Mesenchymal stem cell (in vitro differentiated cells and primary cell): ENCODE measurements at places on chromosomes 1 and 21.

DNA sequence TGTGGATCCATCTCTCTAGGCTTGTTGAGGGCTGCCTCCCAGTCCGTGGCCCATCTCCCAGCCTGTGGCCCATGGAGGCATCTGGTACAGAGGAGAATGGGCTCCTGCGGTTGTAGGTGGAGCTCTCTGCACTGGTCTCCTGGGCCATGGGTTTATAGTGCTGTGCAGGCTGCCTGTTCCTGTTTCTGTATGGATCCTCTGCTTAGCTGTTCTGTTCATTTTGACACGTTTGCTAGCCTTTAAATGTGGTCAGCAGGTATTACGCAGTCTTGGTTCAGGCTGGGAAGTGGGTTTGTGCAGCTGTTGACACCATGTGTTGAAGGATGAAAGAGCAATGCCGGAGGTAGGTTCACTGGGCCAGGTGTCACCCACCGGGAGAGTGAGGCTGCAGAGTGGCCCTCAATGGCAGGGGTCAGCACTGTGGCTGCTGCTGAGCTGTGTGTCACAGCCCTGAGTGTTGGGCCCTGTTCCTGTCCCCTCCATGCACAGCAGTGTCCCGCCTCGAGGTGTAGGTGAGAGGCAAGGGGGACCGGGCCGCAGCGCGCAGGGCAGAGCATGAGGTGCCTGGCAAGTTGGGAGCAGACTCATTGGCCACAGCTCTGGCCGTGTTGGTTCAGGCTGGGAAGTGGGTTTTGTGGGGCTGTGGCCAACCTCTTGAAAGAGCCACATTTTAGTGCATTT lies 39.0 kb downstream of the SNAP47 start:
- no peak for DNase-seq

DNA sequence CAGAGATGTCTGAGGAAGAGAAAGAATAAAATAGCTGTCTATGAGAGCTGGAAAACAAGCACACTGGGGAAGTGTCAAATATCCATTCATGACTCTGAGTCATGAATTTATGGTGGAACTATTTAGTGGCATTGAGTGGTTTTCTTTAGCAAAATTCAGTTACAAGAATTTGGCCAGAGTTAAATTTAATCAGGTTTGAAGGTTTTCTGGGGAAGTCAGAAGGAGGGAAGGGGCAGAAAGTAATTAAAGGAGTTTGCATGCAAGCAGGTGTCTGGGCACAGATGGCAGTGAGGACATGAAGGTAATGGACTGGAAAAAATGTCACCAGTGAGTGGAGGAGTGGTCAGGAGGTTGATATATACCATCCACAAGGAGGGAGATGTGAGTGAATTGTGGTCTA lies 121.9 kb upstream of the IVNS1ABP start:
- DNase-seq: peak; percentile 24

DNA sequence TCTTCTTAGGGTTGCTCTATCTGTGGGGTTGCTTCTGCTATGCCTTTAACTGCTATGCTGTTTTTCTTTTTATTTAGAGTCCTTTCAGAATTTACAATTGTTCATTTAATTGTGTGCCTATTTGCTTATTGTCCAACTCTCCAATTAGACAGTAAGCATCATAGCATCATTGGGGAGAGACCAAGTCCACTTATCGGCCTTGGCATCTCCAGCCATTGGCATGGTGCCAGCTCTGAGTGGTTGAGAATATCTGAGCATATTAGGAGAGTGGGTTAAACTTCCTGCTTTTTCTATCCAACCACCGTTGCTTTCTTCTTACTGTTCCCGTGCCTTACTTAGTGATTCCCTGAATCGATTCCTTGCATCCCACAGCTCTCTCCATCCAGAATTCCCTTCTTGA lies 535.0 kb downstream of the AJAP1 start:
- DNase-seq: no peak

- no peak for DNase-seq
Observed at GRCh38 chr1:243731974-243732625, 117.9 kb downstream of the AKT3 start.

- no peak for DNase-seq
Observed at GRCh38 chr1:16091296-16091695, 17.8 kb upstream of the FAM131C start.

DNA sequence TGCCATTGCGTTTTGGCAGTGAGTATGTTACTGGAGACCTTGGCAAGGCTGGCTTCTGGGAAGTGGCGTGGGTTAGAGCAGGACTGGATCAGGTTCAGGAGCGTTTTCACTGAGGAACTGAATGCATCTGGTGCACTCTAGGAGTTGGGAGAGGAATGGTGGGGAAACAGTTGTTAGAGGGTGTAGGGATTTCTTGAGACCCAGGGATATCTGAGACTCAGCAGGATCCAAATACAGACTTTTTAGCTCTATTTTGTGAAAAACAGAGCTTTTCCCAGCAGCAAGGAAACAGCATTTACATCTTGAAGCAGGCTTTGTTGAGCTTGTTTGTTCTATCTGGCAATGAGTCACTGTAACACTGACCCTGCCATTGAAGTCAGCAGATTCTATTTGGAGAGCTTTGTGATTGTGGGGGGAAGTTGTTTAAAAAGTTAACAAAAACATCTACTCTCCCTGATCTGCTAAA lies 56.9 kb upstream of the NRIP1 start:
- peak; percentile 45 for DNase-seq

GRCh38 chr1:116914667-116915066 lies 5.0 kb downstream of the PTGFRN start:
- no peak for DNase-seq

DNA sequence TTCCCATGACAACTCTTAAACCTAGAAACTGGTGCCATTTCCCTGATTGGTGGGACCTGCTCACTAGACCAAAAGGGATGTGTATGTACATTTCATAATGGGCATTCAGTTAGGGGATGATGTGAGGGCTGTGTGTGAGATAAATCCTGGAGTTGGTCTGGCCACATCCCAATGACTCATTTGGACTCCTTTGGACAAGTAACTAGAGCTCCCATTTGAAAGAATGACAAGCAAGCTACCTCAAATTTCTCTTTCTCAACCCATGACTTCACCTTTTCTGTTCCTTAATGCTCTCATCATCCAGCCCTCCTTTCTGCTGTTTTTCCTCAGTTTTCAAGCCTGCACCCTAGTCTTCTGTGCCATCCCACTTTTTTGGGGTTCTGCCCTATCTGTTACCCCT lies 27.9 kb downstream of the EBNA1BP2 start:
- peak; percentile 29 for DNase-seq
